Activated CD4-positive, alpha-beta T cell treated with anti-CD3 and anti-CD28 coated beads, Interleukin-2, amount 10 ng/mL, durations not matched to agents 7 days and 5 days (primary cell): ENCODE measurements at places on chromosomes 5 and 9. TPM values are rescaled to one million over a fixed set of nuclear protein-coding genes. Genes with fewer than 3 reads are reported as not detected.

The CKMT2 gene
- total RNA-seq = not detected

DNA sequence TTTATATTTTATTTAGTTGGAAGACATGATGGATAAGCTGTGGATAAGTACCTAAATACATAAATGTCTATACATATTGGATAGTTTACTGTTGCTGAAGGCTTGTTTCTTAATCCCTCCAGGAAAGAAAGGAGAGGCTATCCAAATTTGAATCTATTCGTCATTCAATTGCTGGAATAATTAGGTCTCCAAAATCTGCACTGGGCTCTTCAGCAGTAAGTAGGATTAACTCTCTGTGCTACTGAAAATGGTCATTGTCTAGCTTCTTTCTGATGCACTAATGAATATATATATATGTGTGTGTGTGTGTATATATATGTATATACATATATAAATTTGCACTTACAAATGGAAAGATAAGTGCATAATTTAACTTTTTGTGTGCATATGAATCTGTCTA is 198.3 kb downstream of the FER start:
- no peak for DNase-seq

DNA sequence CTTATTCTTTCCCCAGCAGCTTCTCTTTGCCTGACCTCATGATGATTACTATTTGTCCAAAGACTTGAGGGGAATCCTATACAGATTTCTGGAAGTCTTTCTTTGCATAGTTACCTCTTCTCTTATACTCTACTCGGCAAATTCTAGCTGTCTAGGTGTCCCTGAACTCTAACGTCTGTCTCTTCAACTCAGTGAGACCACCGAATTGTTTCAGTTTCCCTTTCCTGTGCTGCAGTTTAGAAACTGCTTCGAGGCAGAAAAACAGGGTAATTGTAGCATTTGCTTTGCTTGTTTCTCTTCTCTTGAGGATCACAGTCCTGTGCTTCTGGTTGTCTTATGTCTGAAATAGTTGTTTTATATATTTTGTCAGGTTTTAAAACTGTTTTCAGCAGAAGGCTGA is 14.8 kb downstream of the LVRN start:
- DNase-seq = no peak

The PCDHGA12 gene
- not detected for total RNA-seq

The ADAMTS19 gene
- total RNA-seq = not detected

GRCh38 chr5:96781031-96781971 is 26.4 kb downstream of the ERAP1 start:
- no peak for DNase-seq

- no peak for DNase-seq
These were observed 3.0 kb upstream of the CD274 start for GRCh38 chr9:5447337-5447736.

The ETF1 gene
- 65.3 TPM for total RNA-seq

DNA sequence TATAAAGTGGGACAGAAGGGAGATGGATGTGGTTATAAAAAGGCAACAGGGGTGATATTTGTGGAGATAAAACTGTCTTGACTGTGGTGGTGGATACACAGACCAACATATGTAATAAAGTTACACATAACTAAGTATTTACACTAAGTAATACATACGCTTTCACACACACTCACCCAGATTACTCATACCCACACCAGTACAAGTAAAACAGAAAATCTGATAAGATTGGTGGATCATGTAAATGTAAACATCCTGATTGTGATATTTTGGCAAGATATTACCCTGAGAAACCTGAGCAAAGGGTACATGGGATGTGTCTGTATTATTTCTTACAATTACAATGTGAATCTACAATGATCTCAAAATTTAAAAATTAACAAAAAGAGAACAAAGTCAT is 53.3 kb upstream of the SLIT3 start:
- no peak for DNase-seq

The PCDHB15 gene
- not detected for total RNA-seq

- DNase-seq = no peak
These were observed 205.6 kb downstream of the C9orf50 start for GRCh38 chr9:129414993-129415941.

DNA sequence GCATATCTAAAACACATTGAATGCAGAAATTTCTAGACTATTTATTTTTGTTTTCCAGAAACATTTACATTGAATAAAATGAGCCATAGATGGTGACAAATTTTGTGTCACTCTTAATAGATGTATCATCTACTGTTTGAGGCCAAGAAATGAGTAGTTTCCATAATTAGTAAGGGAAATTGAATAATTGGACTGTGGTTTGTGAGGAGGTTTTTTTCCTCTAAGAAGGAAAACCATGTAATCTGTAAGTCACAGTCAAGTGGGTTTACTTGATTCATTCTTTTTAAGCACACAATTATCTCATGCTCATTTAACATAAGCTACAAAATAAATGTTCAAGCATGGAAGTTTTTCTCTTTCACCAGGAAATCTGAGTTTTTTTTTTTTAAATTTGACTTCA is 876.4 kb downstream of the NR2F1-AS1 start:
- no peak for DNase-seq

- DNase-seq = no peak
These were observed 30.1 kb upstream of the LPAR1 start for GRCh38 chr9:111068383-111068730.

- DNase-seq = no peak
These were observed 191.4 kb downstream of the HSPA4 start for GRCh38 chr5:133243196-133243595.

- DNase-seq = no peak
These were observed 367.2 kb downstream of the OSTF1 start for GRCh38 chr9:75455444-75455921.

- DNase-seq = no peak
These were observed 89.8 kb downstream of the NUDT12 start for GRCh38 chr5:103472830-103473229.

The SUB1 gene
- 430 TPM for total RNA-seq

DNA sequence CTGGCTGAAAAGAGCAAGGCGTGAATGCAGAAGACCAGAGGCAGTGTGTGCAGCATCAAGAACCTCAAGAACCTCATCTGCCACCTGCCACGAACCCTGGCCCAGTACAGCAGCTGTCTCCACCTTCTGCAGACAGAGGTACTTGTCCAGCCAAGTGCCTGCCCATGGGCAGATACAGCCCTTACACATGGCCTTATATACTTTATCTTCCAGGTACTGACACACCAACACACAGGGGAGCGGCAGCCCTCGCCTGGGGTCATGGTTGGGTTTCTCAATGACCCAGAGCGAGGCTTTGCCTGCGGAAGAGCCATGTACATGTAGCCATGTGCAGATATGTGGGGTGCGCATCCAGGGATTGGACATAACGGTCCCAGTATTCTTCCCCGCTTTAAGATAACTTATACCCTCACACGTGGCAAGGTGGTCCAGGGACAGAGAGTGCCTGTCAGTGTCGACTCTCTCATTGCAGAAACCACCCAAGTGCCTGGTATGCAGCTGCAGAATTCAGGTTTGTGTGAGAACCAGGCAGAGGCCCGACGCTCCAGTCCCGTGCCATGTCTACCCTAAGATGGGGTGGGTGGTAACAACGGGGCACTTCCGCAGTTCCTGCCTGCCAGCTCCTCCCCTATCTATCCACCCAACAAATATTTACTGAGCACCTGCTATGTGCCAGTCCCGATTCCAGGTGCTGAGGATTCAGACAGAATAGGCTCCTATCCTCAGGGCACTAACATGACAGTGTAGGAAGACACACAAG is 206.9 kb downstream of the FSTL4 start:
- no peak for DNase-seq

GRCh38 chr5:167503926-167504720 is 787.3 kb upstream of the WWC1 start:
- DNase-seq = no peak

GRCh38 chr9:105979290-105979689 is 284.9 kb downstream of the TMEM38B start:
- no peak for DNase-seq

The IL3 gene
- 0.20 TPM for total RNA-seq

GRCh38 chr9:120734607-120735410 is 20.5 kb upstream of the MEGF9 start:
- DNase-seq = no peak

GRCh38 chr9:118736406-118736805 is 632.8 kb downstream of the BRINP1 start:
- no peak for DNase-seq

GRCh38 chr5:76379316-76379715 is 23.8 kb upstream of the IQGAP2 start:
- no peak for DNase-seq

- peak; percentile 14 for DNase-seq
These were observed 17.7 kb downstream of the MLLT3 start for GRCh38 chr9:20604562-20604961.

DNA sequence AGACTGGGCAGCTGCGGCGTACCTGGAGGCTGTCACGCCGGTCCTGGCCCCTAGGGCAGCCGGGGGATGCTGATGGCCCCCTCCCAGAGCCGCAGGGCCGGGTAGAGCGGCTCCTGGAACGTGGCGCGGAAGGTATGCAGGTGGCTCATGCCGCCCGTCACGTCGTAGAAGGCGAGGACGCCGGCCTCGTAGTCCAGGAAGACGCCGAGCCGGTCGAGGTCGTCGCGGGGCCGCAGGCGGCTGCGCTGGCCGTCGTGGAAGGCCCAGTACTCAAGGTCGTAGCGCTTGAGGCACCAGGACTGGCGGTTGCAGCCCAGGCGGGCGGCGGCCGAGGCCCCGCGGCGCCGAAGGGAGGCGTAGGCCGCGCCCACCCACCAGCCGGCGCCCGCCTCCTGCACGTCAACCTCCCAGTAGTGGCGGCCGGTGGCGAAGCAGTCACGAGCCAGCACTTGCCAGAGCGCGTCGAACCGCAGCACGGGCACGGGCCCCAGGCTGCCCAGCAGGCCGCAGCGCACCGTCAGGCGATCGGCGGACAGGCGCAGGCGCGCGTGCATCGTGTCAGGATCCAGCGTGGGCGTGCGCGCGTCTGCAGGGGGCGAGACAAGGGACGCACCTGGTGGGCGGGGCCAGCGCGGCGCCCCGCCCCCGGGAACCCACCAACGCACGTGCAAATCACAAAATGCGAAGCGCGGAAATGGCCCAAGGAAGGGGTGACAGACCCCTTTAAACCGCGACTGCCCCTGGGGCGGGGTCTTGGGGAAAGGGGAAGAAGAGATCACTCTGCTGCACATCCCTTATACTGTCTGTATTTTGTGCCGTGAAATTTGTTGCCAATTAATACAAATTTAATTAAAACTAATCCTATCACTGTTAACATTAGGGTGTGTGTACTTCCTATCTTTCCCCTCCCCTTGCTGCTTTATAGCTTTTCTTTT is 31.2 kb downstream of the NANS start:
- DNase-seq = no peak

DNA sequence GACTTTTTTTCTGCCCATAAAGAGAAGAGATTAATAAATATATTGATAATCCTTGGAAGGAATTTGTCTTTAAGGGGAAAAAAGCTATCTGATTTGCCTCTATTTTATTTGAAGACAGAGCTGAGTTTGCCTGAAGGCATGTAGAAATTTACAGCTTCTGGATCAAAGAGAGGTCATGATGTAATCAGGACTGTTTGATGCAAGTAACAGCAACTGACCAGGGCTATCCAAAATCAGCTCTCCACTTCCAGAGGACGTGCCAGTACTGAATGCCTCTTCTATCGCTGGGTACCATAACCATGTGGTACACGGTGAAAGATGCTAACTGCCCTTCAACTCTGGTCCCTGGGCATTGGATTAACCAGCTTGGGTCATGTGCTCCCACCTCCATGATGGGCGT is 90.6 kb downstream of the ZFAND5 start:
- no peak for DNase-seq

The TMEM232 gene
- total RNA-seq = 0.60 TPM

The SMIM3 gene
- total RNA-seq = 8.4 TPM

GRCh38 chr9:14251154-14252071 is 62.5 kb downstream of the NFIB start:
- DNase-seq = no peak

DNA sequence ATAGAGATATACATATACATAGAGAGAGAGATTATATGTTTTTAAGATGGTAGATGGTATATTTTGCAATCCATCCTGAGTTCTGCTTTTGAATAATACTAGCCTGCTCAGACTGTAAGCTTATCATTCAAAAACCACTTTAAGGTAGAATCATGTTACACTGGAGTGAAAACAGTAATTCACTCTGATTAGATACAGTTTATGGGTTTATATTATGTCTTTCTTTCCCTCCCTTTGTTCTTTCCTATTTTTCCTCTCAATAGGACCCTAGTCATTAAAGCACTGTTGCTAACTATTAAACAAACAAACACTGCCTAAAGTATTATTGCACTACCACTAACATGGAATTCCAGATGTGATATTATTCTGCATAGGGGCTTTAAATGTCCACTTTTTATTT is 202.0 kb downstream of the ADAMTSL1 start:
- no peak for DNase-seq

GRCh38 chr9:23587903-23588302 is 238.1 kb downstream of the ELAVL2 start:
- DNase-seq = no peak

- no peak for DNase-seq
These were observed 112.9 kb downstream of the SH3TC2 start for GRCh38 chr5:148949841-148950470.

DNA sequence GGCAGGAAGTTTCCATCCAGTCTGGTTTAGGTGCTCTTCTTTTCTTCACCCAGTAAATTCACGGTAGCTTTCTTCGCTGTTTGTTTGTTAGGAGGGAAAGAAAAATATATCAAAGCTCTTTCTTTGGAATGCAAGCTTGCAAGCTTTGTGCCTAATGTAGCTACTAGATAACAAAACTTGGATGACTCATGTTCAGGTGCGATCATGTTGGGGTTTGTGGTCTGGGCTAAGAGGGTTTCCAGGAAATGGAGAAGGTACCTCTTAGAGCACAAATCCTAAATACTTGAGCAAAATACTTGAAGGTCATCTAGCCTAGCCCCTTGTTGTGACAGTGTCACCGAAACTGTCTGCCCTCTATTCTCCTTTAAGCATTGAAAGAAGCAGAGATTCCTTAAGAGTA is 17.7 kb downstream of the SRP19 start:
- peak; percentile 77 for DNase-seq

DNA sequence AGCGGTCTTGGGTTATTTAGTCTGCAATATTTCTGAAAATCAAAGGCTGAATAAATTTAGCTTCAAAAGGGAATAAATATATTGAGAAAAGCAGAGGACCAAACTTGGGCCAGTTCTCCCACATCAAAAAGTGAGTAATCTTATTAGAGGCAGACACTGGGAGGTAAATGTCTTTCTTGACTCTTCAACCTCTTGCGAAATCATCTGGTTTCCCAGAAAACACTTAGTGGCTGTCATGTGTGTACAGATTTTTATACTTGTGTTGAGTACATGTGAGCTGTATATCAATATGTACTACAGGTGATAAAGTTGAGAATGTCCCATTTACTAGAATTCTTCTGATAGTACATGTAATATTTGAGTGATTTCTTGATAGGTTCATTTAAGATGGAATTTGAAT is 454.9 kb downstream of the PRR16 start:
- DNase-seq = no peak

DNA sequence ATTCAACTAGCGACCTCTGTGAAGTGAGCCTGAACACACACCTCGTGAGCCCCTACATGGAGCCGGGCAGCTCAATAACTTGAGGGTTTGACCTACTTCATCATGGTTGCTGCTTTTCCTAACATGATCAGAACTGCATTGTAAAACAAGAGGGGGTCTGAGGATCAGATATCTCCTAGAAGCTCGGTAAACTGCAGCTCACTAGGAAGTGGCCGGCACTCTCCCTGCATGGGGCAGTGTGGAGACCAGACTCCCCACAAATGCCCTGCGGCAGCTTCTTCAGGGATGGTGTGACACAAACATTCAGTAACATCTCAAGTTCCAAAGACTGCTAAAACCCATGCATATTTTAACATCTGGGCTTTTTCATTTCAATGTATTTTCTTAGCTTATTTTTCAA is 18.5 kb downstream of the LHFPL2 start:
- DNase-seq = no peak

The CRHBP gene
- not detected for total RNA-seq

The OR1L4 gene
- total RNA-seq = not detected

The DOK3 gene
- total RNA-seq = 2.9 TPM
